Adipocyte (in vitro differentiated cells): ENCODE measurements at places on chromosomes 16 and 17.

DNA sequence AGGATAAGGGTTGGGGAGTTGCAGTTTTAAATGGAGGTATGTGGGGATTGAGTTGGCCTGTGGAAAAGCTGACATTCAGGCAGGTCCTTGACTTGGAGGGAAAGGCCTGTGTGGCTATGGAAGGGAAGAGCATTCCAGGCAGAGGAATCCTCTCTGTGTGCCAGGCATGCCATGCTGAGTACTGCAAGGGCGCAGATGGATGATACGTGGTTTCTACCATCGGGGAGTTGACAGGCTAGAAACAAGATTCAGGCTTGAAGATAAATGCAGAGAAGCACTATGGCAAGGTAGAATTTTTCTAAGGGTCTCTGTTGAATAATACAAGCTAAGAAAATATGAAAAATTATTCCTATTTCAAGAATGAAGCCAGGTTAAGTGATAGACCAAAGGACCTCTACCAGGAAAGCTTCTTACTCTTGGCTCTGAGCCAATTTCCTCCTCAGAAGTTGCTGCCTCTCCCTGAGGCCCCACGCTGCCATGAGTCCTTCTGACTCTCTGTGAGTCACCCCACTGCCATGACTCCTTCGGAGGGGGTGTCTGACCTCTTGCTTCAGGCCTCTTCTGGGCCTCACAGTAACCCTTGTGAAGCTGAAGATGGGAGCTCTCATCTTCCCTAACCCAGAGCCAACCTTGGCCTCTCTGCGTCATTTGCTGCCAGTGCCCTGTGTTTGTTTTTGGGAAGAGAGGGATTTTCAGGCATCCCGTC, 75.8 kb downstream of the WNT3 start:
- DNase-seq: peak; percentile 84

DNA sequence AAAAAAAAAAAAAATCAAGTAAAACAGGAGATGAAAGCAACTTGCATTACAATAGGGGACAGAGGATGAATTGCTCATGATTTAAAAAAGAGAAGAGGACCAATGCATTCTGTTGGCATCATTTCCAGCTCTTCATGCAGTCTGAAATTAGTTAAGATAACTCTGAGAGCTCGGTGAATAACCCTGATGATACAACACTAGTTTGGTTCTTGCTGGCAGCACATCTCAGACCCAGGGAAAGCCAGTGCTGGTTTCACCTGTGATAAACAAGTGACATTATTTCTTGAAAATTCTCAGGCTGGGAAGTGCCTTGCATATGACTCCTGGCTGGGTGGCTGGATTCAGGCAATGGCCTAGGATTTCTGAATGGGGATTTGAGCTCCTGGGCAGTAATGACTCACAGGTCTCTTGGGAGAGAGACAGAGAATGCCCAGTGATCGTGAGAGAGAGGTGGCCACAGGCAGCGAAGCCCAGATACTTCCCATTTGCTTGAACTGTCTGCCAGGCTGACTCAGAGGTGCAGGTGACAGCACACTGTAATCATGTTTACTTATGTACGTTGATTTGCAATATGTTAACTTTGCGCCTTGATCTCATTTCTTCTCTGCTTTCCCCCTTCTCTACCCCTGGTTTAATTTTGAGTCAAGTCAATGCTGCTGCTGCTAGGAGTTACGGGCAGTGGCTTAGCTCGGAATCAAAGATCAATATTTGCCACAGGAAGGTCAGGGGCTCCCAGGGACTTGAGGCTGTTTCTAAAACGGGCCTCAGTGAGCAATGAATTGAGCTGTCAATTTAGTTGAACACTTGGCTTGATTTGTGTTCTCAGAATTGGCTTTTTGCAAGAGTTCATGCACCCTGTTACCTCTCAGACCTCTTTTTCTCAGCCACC, 27.1 kb downstream of the ARSG start:
- DNase-seq: peak; percentile 45

GRCh38 chr17:8105957-8106398, 12.3 kb downstream of the ALOXE3 start:
- peak; percentile 16 for DNase-seq

DNA sequence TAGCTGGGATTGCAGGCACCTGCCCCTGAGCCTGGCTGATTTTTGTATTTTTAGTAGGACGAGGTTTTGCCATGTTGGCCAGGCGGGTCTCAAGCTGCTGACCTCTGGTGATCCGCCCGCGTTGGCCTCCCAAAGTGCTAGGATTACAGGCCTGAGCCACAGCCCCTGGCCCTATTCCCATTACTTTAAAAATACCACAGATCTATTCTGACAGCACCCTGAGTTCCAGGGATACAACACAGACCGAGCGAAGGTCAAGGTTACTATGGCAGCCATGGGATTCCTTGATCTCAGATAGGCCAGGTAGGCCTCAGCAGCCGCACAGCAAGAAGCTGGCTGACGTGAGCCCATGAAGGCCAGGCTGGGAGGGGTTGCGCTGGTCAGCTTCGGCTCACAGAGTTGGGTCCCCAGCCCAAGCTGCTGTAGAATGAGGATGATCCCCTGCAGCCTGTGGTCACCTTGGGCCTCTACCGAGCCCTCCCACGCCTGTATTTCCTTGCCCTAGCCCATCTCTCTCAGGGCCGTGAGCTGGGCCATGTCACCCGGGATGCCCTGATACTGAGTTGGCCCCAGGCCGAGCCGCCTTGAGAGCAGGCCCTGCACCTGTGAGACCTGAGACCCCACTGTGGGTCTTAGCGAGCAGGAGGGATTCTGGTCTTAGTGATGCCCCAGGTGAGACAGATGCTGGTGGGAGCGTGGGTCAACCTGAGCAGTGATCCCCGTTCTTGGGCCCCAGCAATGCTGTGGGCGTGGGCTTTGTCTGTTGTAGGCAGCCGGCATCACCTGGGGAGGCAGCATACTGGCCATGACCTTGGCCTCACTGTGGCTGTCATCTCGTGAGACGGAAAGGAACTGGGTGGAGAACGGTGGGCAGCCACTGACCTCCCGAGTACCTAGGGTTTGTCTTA, 16.9 kb upstream of the RNF213 start:
- no peak for DNase-seq

- DNase-seq: no peak
Observed at GRCh38 chr17:82788206-82789001, 36.5 kb downstream of the TBCD start.

DNA sequence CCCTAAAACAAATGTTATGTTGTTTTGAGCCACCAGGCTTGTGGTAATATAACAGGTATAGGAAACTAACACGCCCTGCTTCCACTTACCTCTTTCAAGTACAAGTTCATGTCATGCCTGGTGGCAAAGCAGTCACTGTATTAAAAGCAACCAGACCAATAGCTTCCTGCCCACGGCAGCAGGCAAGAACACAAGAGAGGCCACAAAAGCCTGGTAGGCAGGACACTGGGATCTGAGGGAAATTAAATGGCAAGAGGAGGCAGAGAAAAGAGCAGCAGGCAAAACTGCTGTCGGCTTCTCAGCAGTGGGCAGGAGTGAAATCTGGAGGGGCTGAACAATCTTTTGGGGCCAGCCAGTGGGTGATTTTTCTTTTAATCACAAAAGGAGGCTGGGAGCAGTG, 2.2 kb downstream of the CYTH1 start:
- no peak for DNase-seq

DNA sequence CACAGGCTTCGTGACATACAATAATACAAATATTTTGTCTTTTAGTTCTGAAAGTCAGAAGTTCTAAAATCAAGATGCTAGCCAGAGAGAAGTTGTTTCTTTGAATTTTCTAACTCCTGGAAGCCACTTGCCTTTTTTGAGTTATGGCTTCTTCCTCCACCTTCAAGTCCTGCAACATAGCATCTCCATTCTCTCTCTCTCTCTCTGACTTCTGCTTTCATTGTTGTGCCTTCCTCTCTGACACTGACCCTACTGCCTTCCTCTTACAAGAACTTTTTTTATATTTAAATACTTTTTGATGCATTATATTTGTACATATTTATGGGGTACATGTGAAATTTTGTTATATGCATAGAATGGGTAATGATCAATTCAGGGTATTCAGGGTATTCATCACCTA, 205.9 kb downstream of the MAP2K6 start:
- DNase-seq: no peak

GRCh38 chr17:29443041-29443739, 53.0 kb downstream of the TAOK1 start:
- no peak for DNase-seq

- no peak for DNase-seq
Observed at GRCh38 chr16:8137606-8138005, 452.7 kb downstream of the TMEM114 start.

DNA sequence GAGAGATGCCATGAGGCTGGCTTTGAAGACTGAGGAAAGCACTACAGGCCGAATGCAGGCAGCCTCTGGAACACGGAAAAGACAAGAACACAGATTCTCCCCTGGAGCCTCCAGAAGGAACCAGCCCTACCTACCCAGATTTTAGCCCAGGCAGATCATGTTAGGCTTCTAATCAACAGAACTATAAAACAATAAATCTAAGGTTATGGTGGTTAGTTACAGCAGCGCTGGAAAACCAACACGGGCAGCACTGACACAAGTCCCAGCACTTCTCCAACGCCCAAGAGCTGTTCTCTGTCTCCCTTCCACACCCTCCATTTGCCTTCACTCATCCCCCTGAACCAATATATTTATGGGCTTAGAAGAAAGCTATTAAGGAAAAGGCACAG, 7.5 kb downstream of the ANKRD11 start:
- DNase-seq: no peak

DNA sequence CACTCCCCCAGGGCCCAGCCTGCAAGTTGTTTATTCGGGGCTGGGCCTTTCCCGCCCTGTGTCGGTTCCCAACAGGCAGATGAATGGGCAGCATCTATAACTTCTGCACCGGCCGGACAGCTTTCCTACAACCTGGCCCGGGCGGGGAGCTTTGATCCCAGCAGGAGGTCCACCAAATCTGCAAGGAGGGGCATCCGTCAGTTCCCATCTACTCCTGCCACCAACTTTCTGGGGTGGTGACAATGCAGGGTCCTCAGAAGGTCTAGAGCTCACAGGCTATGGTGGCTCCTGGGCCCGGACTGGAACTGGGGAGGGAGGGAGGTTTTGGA, 211.9 kb downstream of the NTN1 start:
- DNase-seq: no peak
